ENCODE measurements at places on chromosomes 16 and 17. TPM values are rescaled to one million over a fixed set of nuclear protein-coding genes. Genes with fewer than 3 reads are reported as not detected.

The CEP131 gene
- total RNA-seq: 7.7 TPM

The RNF157 gene
- 1.4 TPM for total RNA-seq

The SLC6A4 gene
- total RNA-seq: 51.1 TPM

The CACNG3 gene
- not detected for total RNA-seq

The RRAD gene
- 31.8 TPM for total RNA-seq

All from left lung (tissue), 14 donors.